ENCODE measurements at places on chromosomes 11 and 22. TPM values are rescaled to one million over a fixed set of nuclear protein-coding genes. Genes with fewer than 3 reads are reported as not detected.

DNA sequence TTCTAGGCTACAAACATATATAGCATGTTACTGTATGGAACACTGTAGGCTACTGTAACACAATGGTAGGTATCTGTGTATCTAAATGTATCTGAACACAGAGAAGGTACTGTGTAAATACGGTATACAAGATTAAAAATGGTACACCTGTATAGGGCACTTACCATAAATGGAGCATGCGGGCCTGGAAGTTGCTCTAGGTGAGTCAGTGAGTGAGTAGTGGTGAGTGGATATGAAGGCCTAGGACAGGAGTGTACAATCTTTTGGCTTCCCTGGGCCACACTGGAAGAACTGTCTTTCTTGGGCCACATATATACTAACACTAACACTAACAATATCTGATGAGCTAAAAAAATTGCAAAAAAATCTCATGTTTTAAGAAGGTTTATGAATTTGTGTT, 21.4 kb downstream of the RNF141 start:
- no peak for DNase-seq

DNA sequence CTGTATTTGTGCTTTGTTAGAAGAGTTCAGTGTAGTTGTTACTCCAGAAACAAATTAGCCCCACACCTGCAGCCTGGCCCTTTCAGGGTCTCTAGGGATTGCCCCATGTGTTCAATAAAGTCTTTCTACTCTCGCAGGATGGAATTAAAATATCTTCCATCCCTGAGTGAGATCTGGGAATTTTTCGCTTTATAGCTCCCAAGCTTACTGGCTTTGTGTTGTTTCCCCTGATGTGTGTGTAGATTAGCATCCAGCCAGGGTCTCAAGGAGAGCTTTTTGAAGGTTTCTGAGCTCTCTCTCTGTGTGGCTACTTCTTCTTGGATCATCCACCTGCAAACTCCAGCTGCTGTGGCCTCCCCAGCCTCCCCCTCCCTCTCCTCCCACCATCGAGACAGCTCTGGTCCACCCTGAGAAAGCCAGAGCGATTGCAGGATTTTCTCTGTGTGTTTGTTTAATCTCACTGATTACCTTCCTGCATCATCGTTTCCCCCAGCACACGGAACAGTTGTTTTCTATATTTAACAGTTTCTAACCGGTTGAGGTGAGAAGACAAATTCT, 553.5 kb downstream of the TBC1D22A start:
- DNase-seq, result no peak

- DNase-seq, result no peak
Measured at GRCh38 chr11:108708173-108708572, 43.3 kb downstream of the DDX10 start.

- no peak for DNase-seq
Measured at GRCh38 chr22:29275819-29276565, 7.9 kb downstream of the EWSR1 start.

DNA sequence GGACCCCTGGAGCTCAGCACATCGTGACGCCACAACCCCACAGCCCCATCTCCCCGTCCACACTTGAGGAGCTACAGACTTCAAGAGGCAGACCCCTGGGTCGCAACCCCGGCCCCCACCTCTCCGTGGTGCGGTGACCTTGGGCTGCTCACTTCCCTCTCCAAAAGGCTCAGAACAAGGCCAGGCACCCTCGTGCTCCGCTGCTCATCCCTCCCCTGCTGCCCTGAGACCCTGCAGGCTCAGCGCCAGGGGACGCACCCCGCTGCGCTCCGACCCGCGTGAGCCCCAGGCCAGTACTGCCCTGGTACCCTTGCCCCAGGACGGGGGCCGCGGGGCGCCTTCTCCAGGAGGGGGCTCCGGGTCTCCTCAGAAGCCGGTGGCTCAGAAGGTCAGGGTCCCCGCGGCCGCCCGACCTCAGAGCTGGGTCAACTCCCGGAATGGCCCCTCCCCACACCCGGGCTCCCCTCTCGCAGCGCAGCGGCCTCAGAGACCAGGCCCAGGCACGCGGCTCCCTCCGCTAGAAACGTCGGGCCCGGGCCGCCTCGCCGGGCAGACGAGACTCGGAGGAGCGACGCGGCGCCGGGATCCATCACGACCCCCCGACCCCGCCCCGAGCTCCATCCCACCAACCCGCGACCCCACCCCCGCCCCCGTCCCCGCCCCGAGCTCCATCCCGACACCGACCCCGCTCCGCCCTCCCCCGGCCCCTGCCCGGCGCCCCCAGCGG, 563 bp downstream of the GATD1 start:
- DNase-seq, result no peak

DNA sequence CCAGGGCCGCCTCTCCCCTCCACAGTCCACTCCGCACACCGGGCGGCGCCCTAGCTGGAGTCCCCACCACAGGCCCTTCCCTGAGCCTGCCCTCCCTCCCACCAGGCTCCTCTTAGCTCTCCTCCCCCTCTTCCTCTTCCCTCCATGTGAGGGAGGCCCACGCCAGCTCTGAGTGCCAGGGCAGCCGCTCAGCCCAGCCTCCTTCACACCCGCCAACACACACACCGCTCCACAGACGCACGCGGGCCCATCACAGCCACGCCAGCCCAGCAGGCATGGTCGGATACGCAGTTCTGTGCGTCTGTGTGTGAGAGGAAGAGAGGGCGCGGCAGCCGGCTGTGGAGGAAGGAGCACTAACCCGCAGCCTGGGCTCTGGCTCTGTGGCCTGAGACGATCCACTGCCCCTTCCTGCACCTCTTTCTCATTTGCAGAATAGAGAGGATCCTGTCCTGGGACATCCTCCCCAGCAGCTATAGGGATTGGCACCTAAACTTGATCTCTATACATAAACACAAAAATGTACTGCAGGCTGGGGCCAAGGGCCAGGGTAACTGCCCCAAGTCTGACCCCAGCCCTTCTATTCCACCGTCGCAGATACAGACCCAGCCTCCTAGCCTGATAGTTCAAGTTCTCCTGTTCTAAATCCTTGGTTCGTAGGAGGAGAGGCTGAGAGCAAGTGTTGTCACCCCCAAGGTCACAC, 3.5 kb downstream of the CHRM4 start:
- no peak for DNase-seq

- DNase-seq, result no peak
Measured at GRCh38 chr11:61951484-61952135, 1.5 kb downstream of the BEST1 start.

DNA sequence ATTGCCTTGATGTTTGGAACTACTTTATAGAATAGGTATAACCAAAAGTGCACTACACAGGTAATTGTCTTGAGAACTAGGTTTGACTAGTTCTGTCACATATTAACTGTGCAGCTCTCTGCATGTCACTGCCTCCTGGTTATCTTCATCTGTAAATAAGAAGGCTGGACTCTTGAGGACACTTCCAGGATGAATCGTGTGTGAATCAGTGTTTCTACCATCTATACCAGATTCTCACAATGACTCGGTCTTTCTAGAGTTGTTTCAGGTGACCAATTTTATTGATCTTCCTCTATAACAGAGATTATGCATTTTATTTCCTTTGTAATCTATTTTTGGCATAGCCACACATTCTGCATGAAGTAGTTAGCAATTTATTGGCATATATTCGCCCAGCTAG, 1181.0 kb upstream of the TENM4 start:
- no peak for DNase-seq

BAIAP2L2 gene
- 0.53 TPM for total RNA-seq

CSNK1E gene
- 105 TPM for total RNA-seq

RANBP1 gene
- total RNA-seq, result 436 TPM

PRG3 gene
- total RNA-seq, result not detected

C1QTNF5 gene
- not detected for total RNA-seq

CCDC81 gene
- 0.44 TPM for total RNA-seq

MB gene
- 2.7 TPM for total RNA-seq

ZNF215 gene
- total RNA-seq, result 0.72 TPM

EHF gene
- 0.20 TPM for total RNA-seq

CFAP300 gene
- not detected for total RNA-seq

All from CD8-positive, alpha-beta memory T cell (primary cell).